GF-D8 (cell line): ENCODE measurements at places on chromosomes 2 and 18.

DNA sequence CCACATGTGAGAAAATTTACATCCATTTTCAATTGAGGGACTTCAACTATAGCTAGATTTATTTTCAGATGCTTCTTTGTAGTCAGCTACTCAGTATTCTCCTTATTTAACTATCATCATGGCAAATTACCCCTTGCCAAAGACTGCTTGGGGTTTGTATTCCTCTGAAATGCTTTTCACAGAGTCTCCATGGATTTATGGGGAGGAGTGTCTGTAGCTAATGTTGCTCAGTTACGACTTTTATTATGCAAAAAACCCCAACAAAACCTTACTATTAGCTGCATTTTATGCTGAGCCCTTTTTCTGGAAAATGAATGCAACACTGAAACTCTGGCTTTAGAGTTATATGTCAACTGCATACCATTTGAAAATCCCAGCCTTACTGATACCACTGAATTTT is 78.6 kb downstream of the RFTN2 start:
- DNase-seq = no peak

DNA sequence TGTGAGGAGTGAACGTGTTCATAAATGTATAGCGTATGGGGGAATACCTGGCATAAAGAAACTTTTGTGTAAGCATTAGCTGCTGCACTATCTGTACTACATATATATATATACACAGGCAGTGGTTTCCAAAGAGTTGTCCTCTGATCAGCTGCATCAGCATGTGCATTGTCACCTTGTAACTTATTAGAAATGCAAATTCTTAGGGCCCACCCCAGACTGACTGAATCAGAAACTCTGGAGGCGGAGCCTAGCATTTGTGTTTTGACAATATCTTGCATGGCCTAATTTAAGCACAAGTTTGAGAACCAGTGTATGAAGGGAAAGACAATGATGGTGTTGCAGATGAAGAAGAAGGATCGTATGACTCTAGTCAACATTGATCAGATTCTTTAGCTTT is 299.5 kb downstream of the CCDC102B start:
- DNase-seq = no peak

DNA sequence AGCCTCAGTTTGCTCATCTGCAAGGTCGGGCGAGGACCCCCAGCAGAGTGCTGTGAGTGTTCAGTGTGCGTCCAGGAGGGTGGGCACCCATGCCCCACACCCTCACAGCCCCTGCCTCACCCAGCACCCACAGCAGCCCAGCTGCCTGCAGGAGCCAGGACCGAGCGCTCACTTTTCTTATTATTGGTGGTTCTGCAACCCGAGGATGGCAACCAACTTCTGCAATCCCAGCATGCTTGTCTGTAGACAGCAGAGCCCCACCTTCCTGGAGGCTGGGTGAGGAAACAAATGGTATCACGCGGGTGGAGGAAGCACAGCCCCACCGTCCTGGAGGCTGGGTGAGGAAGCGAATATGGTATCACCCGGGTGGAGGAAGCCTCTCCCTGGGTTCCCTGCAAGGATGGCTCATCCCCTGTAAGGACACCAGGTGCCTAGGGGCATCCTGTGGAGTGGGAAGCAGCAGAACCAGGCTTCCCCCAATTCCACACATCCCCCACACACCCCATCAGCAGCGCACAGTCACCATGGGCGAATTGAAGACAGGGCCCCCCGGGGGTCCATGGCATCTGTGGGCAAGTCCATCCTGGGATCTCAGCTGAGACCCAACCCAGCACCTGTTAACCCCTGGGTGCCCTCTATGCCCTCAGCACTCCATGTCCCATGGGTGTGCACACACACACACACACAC is 220.5 kb upstream of the RAB6C start:
- DNase-seq = no peak

DNA sequence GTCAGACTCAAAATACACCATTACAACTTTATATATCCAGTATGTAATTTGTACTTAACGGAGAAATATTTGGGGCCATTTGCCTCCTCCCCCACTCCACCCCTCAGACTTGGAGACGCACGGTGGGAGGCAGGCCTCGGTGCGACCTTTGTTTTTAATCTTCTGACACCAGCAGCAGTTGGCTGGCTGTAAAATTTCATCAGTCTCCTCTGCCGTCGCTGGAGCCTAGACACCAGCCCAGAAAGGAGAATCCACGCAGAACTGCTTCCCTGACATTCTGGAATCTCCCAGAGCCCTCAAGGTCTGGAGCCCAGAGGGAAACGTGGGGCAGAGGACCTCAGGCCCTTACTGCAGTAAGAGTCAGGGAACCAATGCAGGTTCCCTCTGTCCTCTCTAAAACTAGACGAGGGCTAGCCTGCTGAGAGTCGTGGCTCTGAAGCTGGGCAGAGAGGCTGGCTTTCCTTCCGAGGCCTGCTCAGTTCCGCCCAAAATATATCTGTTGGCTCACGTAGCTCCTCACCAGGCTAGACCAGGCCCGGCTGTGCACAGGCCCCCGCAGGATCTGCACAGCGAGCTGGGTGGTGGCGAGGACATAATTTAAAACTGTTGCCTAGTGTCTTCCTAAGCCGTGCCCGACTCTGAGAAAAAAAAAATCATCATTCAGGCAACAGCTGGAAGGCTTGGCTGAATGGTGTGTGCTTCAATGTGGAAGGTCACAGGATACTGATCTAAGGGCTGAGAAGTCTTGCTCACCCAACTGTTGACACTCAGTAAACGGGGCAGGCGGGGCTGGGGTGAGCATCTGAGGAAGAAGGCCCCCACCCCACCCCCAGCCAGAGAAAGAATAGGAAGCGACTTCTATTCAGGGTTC is 40.4 kb downstream of the EN1 start:
- no peak for DNase-seq

GRCh38 chr2:133837441-133838094 is 269.3 kb upstream of the NCKAP5 start:
- no peak for DNase-seq
